ENCODE measurements at places on chromosomes 5 and 9. TPM values are rescaled to one million over a fixed set of nuclear protein-coding genes. Genes with fewer than 3 reads are reported as not detected.
A peak's percentile ranks its signal among the peaks of the same experiment; 100 is the strongest.

Gene PALM2AKAP2
- 3.2 TPM for polyA plus RNA-seq

DNA sequence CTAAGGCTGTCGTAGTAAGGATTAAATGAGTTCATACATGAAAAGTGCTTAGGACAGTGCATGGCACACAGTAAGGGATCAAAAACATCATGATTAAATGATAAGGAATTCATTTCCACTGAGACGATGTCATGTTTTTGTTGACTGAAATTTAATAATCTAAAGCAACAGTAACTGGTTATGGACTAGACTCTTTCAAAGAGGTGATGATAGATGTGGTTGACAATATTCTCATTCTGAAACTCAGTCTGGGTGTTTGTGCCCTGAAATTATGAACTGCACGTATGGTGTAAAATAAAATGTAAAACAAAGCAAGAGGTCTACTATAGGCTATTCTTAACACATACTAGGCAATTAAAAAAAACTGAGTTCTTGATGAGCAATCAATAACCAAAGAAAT is 280.0 kb downstream of the DENND1A start:
- DNase-seq: no peak

Gene OR5C1
- polyA plus RNA-seq: not detected

DNA sequence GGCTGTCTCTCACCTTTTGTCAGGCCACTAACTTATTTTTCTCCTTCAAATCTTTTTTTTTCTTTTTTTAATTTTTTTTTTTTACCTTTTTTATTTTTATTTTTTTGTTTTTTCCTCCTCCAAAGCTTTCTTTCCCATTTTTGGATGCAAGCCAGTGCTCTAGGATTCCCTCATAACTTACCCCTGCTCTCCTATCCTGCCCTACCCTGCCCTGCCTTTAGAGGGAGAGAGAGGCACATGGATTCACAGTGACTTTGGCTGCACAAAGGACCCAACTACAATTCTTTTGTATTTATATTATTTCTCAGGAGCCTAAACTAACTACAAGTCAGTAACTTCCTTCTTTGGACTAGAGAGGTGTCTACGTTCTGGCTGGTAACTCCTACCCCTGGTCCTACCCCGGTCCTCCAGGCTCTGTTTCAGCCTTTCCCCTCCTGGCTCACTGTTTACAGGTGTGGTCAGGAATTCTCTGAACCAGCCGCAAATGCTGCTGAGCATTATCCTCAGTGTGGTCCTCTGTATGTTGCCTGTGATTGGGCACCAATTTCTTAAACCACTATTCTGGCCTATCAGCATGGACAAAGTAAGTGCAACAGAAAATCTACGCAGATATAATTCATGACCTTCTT is 8.4 kb upstream of the RUSC2 start:
- DNase-seq: peak; percentile 75

Gene HBEGF
- 36.1 TPM for polyA plus RNA-seq

GRCh38 chr5:65672796-65673195 is 48.0 kb downstream of the SHLD3 start:
- DNase-seq: peak; percentile 88

DNA sequence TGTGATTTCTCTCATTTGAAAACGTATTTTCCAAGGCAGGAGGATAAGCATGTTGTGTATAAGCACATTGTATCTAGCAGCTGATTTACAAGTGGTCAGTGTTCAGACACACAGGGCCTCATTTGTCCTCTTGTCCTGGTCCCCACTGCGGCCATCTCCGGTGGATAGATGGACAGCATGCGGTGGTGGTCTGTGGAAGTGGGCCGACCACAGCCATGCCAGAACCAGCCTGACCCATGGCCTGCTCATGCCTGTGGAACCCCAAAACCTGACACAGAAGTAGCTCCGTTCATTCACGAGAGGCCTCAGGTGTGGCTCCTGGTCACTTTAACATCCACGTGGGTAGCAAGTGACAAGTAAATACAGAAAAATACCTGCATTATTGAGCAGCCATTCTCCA is 14.6 kb downstream of the IRX2 start:
- DNase-seq: no peak

- no peak for DNase-seq
Observed at GRCh38 chr5:175286981-175287380, 157.0 kb downstream of the DRD1 start.

- DNase-seq: peak; percentile 39
Observed at GRCh38 chr9:35533398-35533797, 43.5 kb downstream of the RUSC2 start.

DNA sequence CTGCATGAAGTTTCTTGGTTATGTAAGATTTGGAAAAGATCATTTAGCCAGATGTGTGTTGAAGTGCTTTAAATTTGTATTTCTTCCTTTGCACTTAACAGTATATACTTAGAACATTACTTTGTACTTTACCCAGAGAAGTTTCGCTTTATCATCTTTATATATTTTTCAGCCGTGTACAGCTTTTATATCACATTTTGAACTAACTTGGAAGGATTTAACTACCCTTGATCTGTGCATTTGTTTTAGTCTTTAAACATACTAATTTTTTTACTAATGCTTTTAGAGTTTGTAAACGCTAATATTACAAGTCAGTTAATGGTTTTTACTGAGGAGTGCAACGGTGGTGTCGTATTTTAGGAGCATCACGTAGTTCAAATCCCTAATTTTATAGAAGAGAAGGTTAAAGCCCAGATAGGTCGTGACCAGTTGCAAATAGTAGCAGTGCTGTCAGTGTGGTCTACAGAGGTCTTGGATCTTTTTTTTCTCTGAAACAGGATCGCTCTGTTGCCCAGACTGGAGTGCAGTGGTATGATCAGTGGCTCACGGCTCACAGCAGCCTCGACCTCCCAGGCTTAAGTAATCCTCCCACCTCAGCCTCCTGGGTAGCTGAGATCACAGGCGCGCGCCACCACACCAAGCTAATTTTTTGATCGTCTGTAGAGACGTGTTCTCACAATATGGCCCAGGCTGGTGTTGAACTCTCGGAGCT is 2.0 kb downstream of the MATR3 start:
- DNase-seq: peak; percentile 39

GRCh38 chr5:108813673-108814072 is 66.0 kb downstream of the FER start:
- no peak for DNase-seq

DNA sequence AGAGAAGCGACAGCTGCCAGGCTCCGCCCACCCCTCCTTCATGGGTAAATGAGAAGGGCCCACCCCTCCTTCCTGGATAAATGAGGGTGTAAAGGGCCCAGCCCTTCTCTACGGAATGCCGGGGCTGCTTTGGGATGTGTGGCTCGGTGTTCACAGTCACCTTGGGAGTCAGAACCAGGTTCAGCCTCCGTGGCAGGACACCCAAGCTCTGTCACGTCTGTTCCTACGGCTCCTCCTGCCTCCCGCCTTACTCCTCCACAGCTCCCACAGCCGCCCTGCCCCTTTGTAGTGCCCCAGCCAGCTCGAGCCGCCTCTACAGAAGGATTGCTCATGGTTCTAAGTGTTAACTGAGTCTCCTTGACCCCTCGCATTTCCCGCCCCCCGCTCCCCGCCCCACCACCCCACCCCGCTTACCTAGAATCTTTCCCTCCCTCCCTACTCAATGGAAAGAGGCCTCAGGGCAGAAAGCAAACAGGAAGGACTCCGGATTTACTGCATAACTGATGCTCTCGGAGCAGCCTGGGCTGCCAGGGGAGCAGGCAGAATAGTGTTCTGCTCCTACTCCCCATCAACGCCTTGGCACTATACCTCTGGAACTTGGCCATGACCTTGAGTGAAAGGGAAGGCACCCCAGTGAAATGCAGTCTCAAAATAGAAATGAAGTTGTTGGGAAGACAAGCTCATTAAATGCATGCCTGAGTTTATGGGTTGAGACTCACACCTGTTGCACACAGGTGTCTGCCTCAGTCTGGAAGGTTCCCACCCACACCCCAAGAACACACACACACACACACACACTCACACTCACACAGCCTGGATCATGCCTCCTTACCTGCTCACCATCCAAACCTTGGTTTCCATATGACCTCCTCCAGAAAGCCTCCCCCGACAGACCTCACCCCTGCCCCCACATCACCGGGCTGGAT is 59.6 kb downstream of the NEURL1B start:
- DNase-seq: no peak

DNA sequence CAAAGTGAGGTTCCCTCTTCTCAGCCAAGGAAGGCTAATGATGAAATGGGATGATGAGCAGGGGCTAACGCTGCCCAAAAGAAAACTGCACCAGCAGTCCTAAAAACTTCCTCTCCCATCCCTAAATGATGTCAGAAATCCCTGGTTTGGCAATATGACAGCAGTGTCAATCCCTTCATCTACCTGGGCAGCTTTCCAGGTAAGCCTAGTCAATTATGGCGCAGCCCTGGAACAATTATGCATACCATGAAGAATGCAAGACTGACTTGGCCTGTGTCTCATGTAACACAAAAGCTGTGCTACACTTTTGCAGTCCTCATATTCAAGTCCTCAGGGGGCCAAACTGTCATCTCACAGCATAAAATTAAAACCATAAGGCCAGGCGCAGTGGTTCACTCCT is 7.0 kb downstream of the DMGDH start:
- DNase-seq: no peak

DNA sequence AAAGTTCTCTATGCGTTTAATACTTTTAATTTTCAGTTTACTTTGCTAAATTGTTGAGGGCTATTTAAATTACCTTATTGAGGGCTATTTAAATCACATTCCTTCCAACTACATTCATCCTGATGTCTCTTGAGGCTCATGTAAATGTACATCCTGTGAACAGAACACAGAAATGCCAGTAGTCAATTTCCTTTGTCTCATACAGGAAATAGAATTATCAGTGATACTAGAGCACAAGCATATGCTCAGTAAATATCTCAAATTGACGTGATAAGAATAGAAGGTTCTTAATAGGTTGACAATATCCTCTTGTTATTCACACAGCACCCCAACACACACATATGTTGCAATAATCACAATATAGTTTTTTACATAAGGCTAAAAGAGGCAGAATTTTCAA is 449.0 kb downstream of the CYLC2 start:
- no peak for DNase-seq

DNA sequence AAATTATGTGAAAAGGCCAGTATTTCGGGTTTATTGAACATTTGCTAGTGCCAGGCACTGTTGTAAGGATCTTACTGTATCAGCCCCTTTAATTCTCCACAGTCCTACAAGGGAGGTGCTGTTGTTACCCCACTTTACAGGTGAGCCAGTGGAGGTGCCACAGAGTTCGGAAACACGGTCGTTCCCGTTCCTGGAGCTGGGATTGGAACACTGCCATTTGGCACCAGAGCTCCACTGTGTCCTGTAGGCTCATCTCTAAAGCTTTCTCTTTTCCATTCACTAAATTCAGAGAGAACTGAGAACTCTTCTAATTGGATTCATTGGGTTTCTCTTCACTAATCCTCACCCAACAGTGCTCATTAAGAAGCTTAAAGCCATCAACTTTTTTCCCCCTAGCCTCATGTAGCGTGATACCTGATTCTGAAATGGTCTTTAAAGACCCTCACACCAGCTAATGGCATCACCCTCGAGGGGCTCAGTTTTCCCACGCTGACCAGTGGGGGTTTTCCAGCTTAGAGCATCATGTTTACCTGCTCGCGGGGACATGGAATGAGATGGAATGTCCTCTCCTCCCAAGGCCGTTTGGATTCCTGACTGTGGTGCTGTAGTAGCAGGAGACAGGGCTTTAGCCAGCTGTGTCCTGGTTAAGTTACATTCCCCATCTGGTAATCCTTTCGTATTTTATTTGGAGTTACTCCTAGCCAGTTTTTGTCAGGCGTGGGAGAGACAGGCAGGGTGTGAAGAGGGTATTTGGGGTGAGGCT is 5.8 kb downstream of the ERGIC1 start:
- no peak for DNase-seq

GRCh38 chr5:64165500-64166200 is at the start of gene RNF180:
RNF180 (plus strand) TSS chr5:64165843; CDS start chr5:64200808, 34,965 bp downstream.
- no peak for DNase-seq

DNA sequence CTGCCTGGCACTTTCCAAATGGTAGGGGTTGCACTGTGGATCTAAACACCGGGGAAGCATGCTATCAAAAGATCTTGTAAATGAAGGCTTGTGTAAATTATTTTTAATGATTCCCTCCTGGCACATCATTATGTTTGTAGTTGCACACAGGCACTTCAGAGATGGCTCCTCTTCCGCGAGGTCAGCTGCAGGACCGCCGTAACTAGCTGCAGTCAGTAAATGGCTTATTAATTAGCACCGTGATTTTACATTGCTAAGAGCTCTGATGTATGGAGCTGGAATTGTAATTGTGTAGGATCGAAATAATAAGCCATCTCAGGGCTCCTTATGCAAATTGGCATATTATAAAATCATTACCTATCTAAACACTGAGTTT is 397.6 kb upstream of the IRX1 start:
- no peak for DNase-seq

DNA sequence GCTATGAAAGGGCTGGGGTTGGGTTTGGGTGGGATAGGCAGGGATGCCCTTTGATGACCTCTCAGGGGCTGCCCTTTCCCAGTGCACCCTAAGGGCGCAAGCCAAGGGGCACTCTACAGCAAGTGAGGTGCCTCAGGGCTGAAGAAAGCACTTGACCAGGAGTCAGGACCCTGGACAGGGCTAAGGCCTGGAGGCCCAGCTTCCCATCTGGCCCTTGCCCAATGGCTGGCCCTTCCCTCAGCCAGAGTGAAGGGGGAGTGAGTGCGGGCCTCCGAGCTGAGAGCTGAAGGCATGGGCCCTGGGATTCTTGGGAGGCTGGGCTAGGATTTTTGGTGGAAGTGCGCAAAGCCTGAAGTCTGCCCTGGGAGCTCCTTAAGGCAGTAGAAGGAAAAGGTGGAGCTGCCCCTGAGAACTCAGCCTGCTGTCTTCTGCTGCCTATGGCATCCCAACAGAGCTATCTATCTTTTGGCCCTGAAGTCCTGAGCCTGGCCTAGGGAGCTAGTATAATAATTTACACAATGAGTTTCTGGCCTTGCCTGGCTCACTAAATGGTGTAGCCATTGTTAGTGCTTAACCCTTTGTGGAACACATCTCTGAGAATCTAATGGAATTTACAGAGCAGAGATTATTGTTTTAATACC is 16.4 kb downstream of the JADE2 start:
- peak; percentile 64 for DNase-seq

Gene SLC34A1
- not detected for polyA plus RNA-seq

Gene TAF11L10
- polyA plus RNA-seq: not detected

GRCh38 chr9:26813247-26813646 is 79.4 kb downstream of the CAAP1 start:
- no peak for DNase-seq

GRCh38 chr9:121947775-121948174 is 145.3 kb downstream of the TTLL11 start:
- no peak for DNase-seq

- no peak for DNase-seq
Observed at GRCh38 chr5:88761939-88762338, 121.0 kb downstream of the MEF2C start.
